Activated CD4-positive, alpha-beta memory T cell treated with anti-CD3 and anti-CD28 coated beads for 36 hours (primary cell): ENCODE measurements at places on chromosomes 7 and 10.
A peak's percentile ranks its signal among the peaks of the same experiment; 100 is the strongest.

- peak; percentile 70 for DNase-seq
These were observed 4.9 kb upstream of the SCD start for GRCh38 chr10:100341953-100342626.

DNA sequence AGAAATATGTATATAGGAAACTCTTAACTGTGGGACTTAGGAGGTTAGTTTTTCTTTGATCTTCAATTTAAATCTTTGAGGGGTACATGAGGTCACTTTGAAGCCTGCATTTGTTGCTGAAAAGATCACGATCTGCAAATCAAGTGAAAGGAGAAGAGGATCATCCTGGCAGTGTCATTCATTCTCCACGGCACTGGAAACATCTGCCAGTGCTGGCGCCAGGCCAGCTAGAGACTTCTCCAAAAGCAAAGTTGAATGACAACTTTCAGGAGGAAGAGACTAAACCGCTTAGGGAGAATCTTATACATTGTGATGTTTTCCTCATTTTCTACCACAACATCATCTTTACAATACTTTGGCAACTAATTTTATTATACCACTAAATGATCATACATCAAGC, 42.5 kb downstream of the MRC1 start:
- no peak for DNase-seq

GRCh38 chr7:5477723-5478531, 54.3 kb upstream of the TNRC18 start:
- no peak for DNase-seq

DNA sequence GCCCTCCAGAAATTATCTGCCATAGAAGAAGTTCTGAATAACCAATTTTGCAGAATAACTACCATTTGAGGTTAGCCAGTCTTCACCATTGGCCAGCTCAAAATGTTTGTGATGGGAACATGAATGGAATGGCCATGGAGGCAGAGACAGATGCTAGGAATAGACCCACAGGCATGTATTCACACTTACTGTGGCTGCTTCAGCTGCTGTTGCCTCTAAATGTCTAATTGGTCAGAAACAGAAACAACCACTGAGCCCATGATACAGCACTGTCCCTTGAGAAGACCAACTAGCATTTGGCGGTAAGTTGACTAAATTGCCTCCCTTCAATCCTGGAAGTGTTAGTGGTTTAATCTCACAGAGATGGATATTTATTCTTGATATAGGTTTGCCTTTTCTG, 38.6 kb upstream of the TAS2R16 start:
- no peak for DNase-seq
